ENCODE measurements at places on chromosomes 16 and 17. TPM values are rescaled to one million over a fixed set of nuclear protein-coding genes. Genes with fewer than 3 reads are reported as not detected.
A peak's percentile ranks its signal among the peaks of the same experiment; 100 is the strongest.

TNFRSF17 gene
- not detected for total RNA-seq

ATMIN gene
- total RNA-seq: 22.0 TPM

ADCY9 gene
- total RNA-seq: 44.3 TPM

OR2C1 gene
- 0.22 TPM for total RNA-seq

IRX5 gene
- 36.8 TPM for total RNA-seq

- no peak overlapping the region for H3K4me3 ChIP-seq
- H3K4me1 ChIP-seq: peaks cover 35% of the 10 kb centered on the region
- no peaks in the 10 kb centered on the region for H3K27me3 ChIP-seq
- DNase-seq: no peak
- H3K36me3 ChIP-seq: peaks cover 67% of the 10 kb centered on the region
- H3K27ac ChIP-seq: no peak overlapping the region
These were observed 9.1 kb downstream of the FHOD1 start for GRCh38 chr16:67238278-67238575.

GRCh38 chr16:87734644-87735043, 31.1 kb downstream of the KLHDC4 start:
- no peaks in the 10 kb centered on the region for H3K27me3 ChIP-seq
- peaks cover 18% of the 10 kb centered on the region for H3K36me3 ChIP-seq
- peaks cover 4% of the 10 kb centered on the region for H3K4me1 ChIP-seq
- H3K4me3 ChIP-seq: no peak overlapping the region
- no peak overlapping the region for H3K27ac ChIP-seq

DNA sequence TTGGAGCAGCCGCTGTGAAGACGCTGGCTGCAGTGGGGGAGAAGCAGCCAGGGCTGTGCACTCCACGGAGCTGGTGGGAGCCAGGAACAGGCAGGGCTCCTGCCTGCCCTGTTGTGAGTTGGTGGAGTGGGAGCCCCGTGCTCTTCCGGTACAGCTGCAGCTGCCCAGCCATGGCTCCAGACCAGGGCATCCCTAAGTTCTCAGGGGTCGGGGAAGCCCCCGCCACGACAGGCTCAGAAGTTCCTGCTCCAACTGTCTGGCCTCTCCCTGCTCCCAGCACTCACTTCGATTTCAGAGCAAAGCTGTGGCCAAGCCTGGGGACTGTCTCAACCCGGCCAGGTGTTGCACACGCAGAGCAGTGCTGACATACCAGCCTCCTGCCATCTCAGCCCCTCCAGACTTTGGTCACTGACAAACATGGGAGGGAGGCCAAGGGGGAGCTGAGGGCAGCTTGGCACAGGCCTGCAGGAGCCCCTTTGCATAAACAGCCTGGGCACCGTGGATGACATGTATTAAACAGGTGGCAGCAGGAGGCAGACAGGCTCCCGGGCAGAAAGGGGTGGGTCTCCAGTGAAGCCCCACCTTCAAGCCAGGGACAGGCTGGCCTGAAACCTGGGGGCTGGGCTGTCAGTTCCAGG, 13.9 kb upstream of the KDM8 start:
- no peaks in the 10 kb centered on the region for H3K4me1 ChIP-seq
- DNase-seq: no peak
- H3K4me3 ChIP-seq: no peak overlapping the region
- H3K36me3 ChIP-seq: no peaks in the 10 kb centered on the region
- H3K27ac ChIP-seq: no peak overlapping the region

DNA sequence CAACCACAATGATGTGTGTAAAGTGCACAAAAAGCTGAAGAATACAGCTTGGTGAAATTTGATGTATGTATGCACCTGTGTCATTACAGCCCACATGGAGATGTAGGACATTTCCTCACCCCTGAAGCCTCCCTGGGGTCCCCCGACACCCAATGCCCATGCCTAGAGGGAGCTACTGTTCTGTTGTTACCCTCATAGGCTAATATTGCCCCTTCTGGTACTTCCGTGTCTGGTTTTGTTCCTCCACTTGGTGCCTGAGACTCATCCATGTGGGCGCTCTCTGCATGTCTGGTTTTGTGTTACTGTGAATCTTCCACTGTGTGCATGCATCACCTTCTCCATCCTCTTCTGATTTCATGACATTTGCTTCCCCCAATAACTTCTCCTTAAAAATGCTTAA, 18.6 kb downstream of the TNFRSF13B start:
- H3K27ac ChIP-seq: no peak overlapping the region
- no peaks in the 10 kb centered on the region for H3K4me1 ChIP-seq
- H3K4me3 ChIP-seq: no peak overlapping the region
- no peaks in the 10 kb centered on the region for H3K36me3 ChIP-seq
- DNase-seq: no peak

- H3K27ac ChIP-seq: no peak overlapping the region
- peak; percentile 80 for DNase-seq
- peaks cover 47% of the 10 kb centered on the region for H3K4me1 ChIP-seq
- no peaks in the 10 kb centered on the region for H3K36me3 ChIP-seq
These were observed 1.2 kb downstream of the TMEM95 start for GRCh38 chr17:7356072-7356549.

DNA sequence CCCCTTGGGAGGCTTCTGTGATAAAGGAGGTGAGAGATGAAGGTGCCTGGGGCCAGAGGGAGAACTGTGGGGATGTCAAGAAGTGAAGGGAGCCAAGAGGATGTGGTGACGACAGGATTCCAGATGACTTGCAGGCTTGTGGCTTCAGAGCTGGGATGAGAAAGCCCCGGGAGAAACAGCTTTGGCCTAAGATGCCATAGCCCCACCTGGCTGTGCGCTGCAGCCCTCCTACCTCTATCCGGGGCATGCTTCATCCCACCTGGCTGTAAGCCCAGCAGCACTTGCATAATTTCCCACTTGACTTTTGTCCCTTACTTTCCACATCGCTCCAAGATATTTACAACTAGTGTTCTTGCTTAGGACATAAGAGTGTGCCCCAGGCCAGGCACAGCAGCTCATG, 29.3 kb downstream of the GINS3 start:
- no peaks in the 10 kb centered on the region for H3K36me3 ChIP-seq
- peak overlapping the region; percentile 59 for H3K4me3 ChIP-seq
- H3K4me1 ChIP-seq: peaks cover 46% of the 10 kb centered on the region
- no peaks in the 10 kb centered on the region for H3K27me3 ChIP-seq

- peaks cover 19% of the 10 kb centered on the region for H3K4me1 ChIP-seq
- no peak for DNase-seq
- peaks cover 82% of the 10 kb centered on the region for H3K27me3 ChIP-seq
- no peak overlapping the region for H3K27ac ChIP-seq
- H3K4me3 ChIP-seq: no peak overlapping the region
These were observed 18.0 kb downstream of the TMEM114 start for GRCh38 chr16:8572063-8572918.

GRCh38 chr16:1557576-1557975, 24.1 kb downstream of the TMEM204 start:
- no peak overlapping the region for H3K27ac ChIP-seq
- peaks cover 80% of the 10 kb centered on the region for H3K36me3 ChIP-seq
- no peaks in the 10 kb centered on the region for H3K27me3 ChIP-seq
- DNase-seq: no peak
- no peak overlapping the region for H3K4me3 ChIP-seq
- H3K4me1 ChIP-seq: peaks cover 38% of the 10 kb centered on the region

DNA sequence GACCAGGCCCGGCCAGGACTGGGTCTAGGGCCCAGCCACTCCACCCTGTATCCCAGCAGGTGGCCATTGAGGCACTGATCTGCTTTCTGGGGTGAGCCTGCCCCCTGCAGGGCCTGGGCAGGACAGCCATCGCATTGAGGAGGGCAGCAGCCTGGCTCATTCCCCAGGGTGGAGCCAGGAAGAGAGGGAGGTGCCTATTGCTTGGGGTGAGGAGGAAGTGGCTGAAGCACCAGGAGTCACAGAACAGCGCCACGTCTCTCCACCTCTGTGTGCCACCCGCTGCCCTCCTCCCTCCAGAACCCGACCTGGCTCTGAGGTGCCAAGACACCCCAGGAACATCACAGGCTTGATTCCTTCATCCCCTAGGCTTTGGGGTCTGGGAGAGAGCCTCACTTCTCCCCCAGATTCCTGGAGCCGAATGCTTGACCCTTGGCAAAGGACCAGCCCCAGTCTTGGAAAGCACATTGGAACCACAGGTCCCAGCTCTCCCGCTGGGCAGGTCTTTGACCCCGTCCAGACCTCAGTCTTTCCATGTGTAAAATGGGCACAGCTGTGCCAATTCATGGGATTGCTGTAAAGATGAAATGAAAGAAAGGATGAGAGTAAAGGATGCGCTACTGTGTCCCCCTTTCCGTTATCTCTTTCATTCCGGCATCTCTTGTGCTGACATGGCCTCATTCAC, 7.2 kb upstream of the KRT36 start:
- H3K27ac ChIP-seq: no peak overlapping the region
- no peak overlapping the region for H3K4me3 ChIP-seq
- H3K36me3 ChIP-seq: no peaks in the 10 kb centered on the region
- peaks cover 68% of the 10 kb centered on the region for H3K27me3 ChIP-seq
- no peaks in the 10 kb centered on the region for H3K4me1 ChIP-seq

Data from left ventricle myocardium inferior (tissue), 1 donor.